ENCODE measurements at places on chromosomes 12 and 14.

- no peak for DNase-seq
Observed at GRCh38 chr12:93957870-93958269, 190.5 kb upstream of the PLXNC1 start.

DNA sequence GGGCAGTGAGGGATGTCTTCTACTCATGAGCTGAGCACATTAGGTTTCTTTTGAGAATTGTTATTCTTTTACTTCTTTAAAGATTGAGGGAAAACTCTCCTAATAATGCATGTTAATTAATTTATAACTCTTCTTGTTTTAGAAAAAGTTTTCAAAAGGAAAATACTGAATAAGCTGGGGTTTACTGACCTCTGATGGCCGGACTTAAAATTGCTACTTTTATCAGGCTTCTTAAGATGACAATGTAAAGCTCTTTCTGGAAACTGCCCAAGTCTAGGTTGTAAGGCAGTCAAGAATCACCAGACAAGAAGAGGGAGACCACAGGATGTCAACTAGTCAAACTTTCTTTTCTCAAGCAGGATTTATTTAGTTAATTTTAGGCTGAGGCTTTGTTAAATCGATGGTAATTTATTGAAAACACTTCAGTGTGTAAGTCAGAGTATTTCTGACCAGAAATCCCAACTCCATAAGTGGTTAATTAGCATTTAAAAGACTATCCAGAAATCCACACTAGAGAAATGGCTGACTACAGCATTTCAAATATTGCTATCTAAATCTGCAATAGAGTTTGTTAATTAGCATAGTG is 82.1 kb downstream of the AVPR1A start:
- DNase-seq: no peak

- DNase-seq: no peak
Observed at GRCh38 chr12:67572492-67572891, 76.1 kb upstream of the DYRK2 start.

DNA sequence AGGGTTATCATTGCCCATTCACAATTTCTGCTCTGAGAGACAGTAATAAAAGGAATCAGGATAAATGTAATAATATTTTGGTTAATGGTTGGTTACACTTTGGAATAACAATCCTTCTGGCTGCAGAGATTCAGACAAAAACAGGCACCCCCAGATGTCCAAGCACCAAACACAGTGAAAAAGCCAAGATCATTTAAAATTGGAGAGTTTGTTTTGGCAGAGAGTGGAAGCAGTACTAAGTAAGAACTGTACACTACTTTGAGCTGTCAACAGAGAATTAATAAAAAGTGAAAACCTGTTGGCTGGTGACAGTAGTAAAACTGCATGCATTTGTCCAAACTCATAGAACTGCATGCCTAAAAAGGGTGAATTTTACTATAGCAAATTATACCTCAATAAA is 15.6 kb upstream of the IL22 start:
- DNase-seq: no peak

DNA sequence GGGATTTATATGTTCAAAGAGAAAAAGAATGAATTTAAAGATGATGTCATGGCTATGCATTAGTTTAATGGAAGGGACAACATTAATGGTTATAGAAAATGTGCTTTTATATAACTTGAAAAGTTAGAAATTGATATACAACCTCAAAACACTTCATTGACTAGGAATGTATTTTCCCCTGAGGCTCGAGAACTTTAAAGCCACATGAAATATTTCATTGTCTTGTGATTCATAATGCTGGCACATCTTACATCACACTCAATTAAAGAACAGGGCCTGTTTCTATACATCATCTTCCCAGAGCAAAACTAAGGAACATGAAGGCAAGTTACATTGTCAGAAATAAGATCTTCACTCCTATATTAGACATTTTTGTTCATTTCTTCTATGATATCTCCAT is 35.2 kb upstream of the PAWR start:
- no peak for DNase-seq

DNA sequence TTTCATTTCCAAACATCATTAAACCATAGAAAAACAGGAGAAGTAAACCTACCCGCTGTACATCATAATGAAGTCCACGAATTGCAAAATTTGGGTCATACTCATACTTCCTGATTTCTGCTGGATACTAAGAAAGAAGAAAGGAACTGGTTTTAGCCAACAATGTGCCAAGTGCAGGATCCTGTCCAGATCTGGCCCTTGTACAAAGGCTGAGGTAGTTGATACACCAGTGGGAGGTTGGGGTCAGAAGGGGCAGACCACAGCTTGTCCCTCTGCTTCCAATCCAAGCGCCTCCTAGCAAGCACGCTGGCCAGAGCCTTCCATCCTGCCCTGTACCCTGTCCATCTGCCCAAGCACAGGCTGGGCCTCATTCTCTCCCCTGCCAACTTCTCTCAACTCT is 34.2 kb downstream of the NT5DC3 start:
- no peak for DNase-seq

Data from left cardiac atrium (tissue), 4 donors.